Suppressor macrophage treated with lipopolysaccharide for 1 hour (primary cell): ENCODE measurements at places on chromosomes 2 and 18.

GRCh38 chr2:60106836-60107529, 446.5 kb downstream of the BCL11A start:
- no peak for DNase-seq

GRCh38 chr18:40413160-40413559, 1541.9 kb upstream of the PIK3C3 start:
- no peak for DNase-seq

- DNase-seq, result no peak
Measured at GRCh38 chr2:234050455-234051135, at the start of gene SPP2. TSS of gene SPP2 (plus strand) at chr2:234050702. CDS start at chr2:234050787, 85 bp downstream.

DNA sequence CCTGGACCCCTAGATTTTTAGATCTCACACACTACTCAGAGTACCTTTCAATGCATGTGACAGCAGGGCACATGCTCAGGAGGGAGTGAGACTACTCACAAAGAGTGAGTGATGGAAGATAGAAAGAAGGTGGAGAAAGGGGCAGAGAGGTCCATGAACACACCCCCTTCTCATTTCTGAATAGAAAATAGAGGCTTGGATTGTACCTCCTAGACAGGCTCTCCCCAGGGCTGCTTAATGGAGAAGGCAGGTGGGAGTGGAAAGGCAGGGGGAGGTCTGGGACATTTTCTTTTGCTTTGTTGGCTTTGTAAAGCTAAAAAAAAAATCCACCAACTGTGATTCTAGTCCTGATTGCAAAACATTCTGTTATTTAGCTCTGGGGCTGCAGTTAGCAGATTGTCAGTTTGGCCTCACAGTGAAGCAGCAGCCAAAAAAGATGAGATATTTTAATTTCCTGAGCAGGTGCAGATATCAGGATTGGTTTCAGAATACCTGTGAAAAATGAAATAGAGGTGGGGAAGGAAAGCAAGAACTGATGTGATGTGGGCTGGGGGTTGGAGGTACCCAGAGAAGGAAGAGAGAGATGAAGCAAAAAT, 119.3 kb upstream of the GYPC start:
- no peak for DNase-seq

GRCh38 chr18:75172299-75173124, 36.4 kb downstream of the PTGR3 start:
- DNase-seq, result no peak

GRCh38 chr18:47174545-47175116, 1.5 kb downstream of the IER3IP1 start:
- no peak for DNase-seq

DNA sequence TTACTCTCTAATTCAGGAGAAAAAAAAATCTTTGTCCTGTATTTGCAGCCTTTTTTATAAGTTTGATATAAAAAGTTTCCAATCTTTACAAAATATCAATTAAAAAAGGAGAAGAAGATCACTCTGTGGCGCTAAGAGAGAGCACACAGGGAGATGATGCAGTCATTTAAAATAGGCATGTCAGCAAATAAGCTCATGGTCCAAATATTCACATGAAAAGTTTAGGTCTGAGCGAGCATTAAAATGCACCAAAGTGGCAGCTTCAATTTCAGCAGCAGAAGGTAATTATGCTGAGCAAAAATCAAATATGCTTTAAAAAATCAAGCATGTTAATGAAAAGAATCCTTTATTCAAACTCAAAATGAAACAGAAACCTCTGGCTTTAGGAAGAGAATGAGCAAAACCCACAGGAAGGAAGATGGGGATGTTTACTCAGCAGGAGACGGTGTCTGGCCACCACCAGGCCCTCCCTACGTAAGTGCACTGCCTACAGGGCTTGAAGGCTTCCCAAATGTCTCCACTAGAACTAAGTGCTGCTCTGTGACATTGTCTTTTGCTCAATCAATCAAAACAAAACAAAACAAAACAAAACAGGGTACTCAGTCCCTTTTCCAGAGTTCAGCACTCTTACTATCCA, 120.4 kb downstream of the L3MBTL4 start:
- peak; percentile 66 for DNase-seq

- no peak for DNase-seq
Measured at GRCh38 chr2:181223234-181223633, 234.0 kb upstream of the ITGA4 start.

DNA sequence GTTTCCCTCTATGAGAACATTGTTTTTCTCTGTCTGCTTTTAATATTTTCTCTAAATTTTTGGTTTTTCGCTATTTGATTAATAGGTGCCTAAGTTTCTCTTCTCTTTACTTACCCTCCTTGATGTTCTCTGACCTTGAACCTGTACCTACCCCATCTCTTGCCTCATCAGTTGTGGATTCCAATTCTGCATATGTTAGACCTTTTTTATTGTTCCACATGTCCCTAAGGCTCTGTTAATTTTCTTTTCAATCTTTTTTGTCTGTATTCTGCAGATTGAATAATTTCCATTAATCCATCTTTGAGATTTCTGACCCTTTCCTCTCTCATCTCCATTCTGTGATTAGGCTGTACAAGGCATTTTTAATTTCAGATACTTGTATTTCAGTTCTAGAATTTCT, 23.1 kb downstream of the RELCH start:
- DNase-seq, result no peak

DNA sequence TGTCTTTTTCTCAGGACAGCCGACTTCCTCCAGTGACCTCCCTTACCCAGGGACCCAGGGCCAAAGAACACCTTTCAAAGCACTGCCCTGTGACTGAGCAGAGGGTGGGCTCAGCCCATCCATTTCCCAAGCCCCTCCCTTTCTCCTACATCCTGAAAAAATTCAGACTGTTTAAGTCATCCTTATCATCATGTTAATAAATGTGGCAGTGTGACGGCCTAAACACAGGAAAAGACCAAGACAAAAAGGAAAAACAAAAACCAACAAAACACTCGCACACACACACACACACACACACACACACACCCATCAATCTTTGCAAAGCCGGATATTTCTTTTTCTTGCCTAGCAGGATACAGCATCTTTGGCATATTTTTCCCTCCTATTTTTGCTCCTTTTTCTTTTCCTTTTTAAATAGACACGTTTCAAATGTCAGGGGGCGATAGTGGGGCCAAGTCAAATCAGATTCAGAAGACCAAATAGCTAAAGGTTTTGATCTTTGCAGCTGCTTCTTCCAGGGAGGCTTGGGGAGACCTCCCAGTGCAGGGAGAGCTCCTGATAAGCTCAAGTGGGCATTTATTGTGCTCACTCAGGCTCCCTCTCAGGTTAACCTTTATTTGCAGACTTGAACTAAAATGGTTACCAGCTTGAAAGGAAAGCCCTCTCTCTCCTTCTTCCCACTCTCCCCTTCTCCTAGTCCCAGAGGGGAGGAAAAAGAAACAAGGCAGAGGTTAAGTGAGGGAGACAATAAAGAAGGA, 39.5 kb upstream of the NRP2 start:
- no peak for DNase-seq

- DNase-seq, result no peak
Measured at GRCh38 chr2:47506436-47506835, 103.5 kb downstream of the MSH2 start.

DNA sequence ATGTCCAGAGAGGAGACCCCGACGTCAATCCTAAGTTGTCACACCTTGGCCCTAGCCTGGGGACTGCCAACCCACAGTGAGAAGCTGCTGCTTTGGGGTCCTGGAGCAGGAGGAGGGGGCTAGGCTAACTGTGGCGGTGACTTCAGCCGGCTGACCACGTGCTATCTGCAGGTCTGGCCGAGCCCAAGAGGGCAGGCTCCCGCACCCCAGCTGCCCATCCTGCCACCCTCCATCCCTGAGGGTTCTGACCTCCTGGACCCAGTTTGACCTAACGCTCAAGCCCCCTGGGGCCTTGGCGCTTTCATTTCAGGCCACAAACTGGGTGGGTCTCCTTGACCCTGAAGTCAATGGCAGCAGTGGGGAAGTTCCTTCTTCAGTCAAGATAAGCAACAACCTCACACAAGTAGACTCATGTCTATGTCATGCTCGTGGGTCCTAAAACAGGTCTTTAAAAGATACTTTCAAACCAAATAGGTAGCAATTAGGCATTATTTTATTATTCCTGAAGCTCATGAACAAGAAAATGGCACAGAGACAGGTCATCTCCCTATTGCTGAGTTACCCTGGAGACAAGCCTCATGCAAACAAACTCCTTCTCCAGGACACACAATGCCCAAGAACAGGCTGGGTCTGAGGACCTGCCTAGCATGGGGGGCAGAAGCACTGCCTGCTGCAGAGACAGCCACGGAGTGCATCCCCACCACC, 2.3 kb downstream of the HES6 start:
- no peak for DNase-seq

- DNase-seq, result no peak
Measured at GRCh38 chr2:173750353-173750801, 214.8 kb downstream of the SP3 start.

DNA sequence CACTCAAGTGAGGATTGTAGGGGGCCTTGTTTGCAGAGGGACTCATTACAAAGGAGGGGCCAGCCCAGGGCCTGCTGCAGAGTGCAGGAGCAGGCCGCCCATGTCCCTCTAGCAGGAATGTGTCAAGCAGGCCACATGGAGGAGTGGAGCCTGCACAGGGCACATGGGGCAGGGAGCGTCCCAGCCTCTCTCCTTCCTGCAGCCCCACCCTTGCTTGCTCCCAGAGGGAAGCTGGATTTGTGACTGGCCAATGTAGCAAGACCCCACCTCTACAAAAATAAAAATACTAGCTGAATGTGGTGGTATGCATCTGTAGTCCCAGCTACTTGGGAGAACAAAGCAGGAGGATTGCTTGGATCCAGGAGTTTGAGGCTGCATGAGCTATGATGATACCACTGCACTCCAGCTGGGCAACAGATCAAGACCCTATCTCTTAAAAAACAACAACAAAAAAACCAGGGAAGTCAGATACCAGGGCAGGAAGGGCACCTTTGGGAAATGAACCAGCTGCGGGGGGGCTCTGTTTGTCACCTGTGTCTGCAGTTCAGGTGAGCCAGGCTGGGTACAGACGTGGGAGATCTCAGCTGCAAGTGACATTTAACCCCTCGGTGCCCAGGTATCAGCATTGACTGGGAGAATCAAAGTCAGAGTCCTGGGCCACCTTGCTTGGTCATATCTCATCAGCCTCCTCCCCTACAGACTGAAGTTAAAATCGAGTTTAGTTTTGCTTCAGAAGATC, 27.7 kb downstream of the IMPA2 start:
- no peak for DNase-seq

- DNase-seq, result no peak
Measured at GRCh38 chr2:181231151-181231550, 226.0 kb upstream of the ITGA4 start.

DNA sequence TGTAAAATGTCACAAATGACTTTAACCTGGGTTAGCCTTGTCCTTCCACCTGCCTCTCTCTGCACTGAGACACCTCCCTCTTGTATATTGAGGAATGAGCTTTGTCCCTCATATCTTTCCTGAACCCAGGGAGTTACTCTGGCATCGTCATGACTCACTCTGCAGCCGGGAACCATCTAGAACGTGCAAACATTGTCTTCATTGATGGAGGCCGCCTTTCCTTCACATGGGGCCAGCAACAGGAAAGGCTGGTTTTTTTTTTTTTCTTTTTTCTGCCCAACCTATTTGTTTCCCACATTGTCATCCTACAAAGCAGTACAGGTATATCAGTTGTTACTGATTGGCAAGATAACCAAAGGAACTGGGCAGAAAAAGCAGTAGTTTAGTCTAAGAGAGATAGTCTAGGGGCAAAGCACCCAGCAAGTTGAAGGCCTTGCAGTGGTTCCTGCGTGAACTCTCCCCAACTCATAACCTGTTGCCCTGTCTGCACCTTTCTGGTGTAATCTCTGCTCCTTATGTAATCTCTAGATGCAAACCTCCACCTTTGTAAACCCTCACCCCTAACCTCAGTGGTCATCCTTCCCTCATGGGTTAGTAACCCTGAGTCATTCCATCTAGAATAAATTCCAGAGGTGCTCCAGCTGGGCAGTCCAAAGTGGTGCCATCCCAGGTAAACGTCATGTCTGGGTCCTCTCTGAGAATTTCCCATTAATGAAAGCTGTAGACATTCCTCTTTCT, 38.3 kb downstream of the SLC40A1 start:
- no peak for DNase-seq

GRCh38 chr2:159030674-159031380, 62.4 kb downstream of the TANC1 start:
- DNase-seq, result no peak

GRCh38 chr2:231542136-231542535, 11.9 kb upstream of the NMUR1 start:
- DNase-seq, result peak; percentile 50

- DNase-seq, result peak; percentile 68
Measured at GRCh38 chr2:30706534-30707303, 100.5 kb downstream of the CAPN13 start.

DNA sequence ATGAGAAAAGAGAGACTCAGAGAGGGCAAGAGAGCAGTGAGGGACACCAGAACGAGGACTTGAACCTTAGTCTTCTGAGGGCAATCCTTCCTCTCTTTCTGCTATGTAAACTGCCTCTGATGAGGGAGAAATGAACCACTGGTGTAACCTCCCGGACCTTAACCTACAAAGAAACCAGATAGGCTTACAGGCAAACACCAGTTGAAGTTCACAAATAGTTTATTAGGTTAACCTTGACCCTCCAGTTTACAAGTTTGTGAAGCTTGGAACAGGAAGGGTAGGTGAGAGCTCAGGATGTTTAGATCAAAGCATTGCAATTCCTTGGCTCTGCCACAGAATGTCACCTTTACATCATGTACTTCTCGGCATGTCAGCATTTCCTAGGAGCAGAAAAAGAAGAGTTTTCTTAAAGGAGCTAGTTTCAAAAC, 486.4 kb upstream of the SPRED2 start:
- DNase-seq, result no peak

- peak; percentile 18 for DNase-seq
Measured at GRCh38 chr2:27494284-27494943, 586 bp downstream of the FNDC4 start.

GRCh38 chr2:48448274-48449061, 81.5 kb upstream of the STON1 start:
- no peak for DNase-seq

DNA sequence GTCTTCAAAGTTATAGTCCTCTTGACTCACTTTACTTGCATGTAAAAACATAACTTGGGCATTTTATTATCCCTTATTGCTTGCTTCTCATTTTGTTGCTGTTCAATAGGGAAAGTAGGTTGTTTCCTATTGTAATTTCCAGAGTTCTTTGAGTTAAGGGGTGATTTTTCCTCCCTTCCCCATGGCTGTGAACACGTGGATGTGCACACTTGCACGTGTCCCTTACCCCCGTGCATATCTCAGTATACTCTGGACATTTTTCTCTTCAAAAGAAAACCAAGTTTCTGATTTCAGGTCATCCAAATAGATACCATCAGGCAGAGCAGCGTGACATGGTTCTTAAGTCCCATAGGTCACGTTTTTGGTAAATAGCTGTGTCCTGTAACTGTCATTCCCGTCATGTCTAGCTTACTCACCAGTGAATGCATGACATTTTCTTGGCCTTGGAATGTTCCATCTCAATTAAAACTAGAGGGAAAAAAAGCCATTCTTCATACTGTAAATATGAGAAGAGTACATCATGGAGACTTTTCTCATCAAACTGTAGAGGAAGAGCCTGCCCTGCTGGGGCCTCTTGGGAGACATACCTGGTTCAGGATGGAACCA, 83.3 kb upstream of the KCNE4 start:
- no peak for DNase-seq
